ENCODE measurements at places on chromosomes 5 and 9.

GRCh38 chr5:104494083-104494482, 931.5 kb upstream of the NUDT12 start:
- DNase-seq, result no peak

DNA sequence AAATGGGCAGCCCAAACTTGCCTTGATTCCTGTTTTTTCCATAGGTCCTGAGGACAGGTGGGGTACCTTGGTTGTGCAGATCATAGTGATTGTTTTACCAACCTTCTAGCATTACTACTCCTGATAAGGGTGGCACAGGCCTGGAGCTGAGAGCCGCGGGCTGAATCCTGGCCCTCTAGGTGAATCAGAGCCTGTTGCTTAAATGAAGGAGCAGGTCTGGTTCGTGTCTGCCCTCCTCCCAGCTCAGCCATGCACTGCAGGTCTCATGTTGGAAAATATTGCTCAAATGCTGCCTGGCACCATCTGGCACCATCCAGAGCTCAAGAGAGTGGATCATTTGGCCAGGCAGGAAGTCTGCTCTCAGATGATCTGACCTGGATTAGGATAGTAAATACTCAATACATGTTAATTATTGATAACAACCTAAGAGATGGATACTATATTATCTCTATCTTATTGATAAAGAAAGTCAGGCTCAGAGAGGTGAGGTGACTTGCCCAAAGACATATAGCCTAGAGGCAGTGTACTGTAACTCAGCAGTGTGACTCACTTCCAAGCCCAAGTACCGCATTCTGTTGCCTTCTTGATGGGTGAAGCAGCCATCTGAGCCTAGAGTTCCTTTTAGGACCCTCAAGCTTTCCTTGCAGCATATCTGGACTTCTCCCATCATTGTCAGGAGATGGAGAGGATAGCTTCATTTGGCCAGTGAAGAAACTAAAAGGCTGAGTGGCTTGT, 104.3 kb upstream of the PITX1 start:
- DNase-seq, result no peak

GRCh38 chr9:13616491-13617035, 337.1 kb upstream of the MPDZ start:
- DNase-seq, result no peak

DNA sequence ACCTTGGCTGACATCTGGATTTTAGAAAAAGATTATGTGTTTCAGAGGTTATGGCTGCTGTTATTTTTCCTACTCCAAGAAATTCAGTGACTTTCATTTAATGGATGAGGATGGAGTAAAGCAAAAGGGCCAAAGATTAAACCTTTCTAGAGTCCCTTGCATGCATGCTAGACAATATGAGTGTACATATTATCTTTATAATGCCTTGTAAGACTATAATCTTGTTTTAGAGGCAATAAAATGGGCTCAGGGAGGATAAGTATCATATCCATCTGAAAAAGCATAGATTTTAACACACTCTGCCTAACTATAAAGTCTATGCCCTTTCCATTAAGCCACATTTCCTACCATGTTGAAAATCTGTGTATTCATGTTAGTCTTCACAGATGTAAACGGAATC, 199.8 kb downstream of the EDIL3 start:
- DNase-seq, result no peak

DNA sequence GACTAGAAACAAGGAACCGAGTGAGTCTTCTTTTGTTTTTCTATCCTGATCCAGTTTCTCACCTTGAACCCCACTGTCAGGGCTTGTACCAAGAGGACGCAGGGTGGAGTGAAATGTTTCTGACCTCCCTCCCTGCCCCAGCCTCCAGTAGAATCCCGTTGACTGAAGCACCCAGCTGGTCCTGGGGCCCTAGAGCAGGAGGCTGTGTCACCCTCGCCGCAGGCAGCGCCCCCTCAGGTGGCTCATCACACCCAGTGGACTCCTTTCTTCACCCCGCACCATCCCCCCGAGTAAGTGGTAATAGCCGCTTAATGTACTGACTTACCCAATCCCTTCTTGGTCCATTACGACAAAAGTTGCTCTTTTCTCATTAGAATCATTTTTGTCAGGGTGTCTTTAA, 53.8 kb downstream of the MVB12B start:
- DNase-seq, result no peak

DNA sequence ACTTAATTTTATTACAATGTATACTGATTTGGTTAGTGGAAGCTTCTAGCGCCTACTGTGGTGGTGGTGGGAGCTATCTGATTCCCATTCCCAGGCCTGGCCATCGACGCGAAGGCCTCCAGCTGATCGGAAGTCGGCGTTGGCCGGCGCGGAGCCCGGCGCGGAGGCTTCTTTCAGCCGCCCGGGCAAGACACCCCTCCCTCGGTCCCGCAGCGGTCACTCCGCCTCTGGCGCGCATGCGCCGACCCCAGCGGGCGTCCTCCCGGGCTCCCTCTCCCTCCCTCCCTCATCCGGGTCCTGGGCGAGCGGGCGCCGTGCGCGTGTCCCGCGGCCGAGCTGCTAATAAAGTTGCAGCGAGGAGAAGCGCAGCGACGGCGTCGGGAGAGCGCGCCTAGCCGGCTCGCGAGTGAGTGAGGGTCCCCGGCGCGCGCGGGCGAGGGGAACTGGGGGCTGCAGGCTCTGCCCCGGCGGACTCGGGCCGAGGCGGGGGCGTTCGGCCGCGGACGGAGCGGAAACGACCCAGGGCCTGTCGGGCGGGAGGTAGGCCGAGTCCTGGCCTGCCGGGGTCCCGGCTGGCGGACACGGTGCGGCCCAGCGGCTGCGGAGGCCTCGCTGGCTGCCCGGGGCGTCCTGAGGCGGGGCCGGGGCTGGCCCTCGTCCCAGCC, at the start of gene SMAD5:
SMAD5 (plus strand) TSS at position 289 of the 665 bp plus-strand sequence. CDS start 20,916 bp downstream, outside the sequence.
- peak; percentile 96 for DNase-seq

DNA sequence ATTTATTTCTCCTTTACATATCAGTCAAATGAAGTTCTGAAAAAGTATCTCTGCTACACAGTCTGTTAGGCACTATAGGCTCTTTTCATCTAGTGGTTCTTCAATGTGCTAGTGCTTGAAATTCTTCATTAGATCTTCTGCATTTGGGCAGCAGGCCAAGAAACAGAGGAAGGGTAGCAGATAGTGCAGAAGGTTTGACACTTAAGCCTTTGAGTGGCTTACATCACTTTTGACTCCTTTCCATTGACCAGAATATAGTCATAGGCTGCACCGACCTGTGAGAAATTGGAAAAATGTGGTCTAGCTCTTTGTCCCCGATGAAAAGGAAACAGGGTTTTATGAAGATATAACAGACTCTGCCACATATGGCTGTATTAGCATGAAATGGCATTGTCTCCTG, 459.5 kb upstream of the PTGER4 start:
- no peak for DNase-seq

DNA sequence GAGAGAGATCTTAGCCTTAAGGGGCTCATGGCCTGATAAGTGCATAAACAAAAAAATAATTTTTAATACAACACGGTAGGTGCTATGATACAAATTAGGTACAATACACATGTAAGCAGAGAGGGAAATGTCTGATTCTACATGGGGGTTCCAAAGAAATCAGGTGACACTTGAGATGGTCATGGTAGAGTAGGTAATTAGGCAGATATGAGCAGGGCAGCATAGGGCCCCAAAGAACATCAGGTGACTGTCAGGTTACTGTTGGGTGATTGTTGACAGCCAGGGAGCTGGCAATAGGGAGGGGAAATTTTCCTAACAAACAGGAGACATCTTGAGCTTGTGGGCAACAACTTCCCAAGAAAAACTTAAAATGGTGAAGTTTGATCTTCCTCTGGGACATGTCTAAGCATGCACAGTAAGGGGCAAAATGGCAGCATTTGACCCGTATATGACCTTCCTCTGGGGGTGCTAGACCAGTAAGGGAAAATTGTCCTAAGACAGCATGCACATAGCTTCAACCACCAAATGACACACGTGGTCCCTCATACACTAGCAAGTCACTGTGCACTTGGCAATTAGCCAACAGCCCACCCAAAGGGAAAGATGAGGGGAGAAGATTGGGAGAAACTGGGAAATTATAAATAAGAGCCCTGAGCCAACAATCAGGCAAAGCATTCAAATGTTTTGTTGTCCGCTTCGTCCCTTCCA, 37.3 kb upstream of the TENT4A start:
- no peak for DNase-seq

DNA sequence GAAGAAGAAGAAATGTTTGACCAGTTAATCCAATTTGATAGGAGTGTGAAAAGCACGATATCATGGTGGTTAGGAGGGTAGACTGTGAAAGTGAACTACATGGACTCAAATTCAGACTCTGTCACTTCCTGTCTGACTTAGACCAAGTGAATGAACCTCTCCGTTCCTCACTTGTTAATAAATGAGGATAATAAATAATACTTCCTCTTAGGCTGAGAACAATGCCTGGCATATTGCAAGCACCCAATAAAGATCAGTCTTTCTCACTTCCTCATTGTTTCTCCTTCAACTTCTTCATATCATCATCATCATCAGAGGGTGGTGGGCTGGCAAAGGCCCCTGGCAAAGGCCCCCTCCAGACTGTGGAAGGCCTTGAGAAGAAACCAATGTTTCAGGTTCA, 148.7 kb downstream of the CDK5RAP2 start:
- DNase-seq, result no peak

GRCh38 chr5:170411100-170411499, 21.9 kb upstream of the KCNMB1 start:
- DNase-seq, result no peak

DNA sequence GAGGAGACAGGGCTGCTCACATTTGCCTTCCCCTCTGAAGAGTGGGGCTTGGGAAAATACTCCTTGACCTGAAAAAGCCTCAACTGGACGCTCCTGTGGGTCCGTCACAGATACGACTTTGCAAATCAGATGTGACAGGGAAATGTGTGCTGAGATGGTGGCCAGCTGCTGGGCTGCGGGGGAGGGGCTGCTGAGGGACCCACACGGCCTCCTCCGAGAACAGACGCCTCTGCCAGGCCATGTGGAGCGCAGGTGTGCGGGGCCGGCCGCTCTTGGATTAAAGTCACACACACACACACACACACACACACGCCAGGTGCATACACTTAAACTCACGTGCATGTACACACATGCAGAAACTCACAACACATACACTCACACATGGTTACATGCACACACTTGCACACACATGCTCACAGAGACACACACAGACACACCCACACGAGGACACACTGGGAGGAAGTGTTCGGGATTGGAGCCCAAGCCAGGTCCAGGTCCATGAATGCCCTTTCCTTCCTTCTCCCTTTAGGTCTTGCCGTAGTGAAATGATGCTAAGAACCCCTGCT, 167.4 kb downstream of the GAPVD1 start:
- no peak for DNase-seq

- no peak for DNase-seq
Measured at GRCh38 chr9:112186695-112187094, 11.6 kb upstream of the SUSD1 start.

- DNase-seq, result no peak
Measured at GRCh38 chr9:129074106-129074505, 6.8 kb upstream of the DOLPP1 start.

GRCh38 chr5:75351139-75351926, 14.3 kb downstream of the HMGCR start:
- DNase-seq, result no peak

DNA sequence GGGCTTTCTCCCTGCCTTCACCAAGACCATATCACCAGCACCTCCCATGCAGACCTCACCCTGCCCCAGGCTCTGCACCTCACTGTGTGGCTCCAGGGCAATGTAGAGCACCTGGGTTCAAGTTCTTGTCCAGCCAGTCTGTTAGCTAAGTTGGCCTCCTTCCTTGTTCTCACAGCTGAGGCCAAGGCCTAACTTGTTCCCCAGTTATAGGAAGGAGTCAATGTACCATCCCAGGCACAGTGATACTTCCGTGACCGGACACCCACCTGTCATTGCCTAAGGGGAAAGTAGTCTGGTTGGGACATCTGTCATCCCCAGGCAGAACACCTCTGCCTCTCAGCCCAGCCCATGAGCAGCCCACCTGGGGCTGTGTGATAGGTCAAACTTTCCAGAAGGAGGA, 14.4 kb upstream of the ARAP3 start:
- no peak for DNase-seq

DNA sequence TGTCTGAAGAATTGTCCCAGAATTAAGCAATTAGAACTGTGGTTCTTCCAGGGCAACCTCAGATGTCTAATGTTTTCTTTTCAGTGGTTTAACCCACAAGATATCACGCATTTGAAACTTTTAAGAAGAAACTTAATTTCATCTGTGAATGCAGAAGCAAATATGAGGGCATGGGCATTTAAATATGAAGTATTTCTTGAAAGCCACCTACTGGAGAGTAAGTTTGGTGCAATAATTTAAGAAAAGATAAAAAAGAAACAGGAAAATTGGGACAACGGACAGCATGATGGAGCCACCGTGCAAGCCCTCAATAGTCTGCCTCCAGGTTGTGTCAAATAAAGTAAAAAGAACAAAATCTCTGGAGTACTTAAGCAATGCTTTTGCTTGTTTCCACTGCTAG, 1.2 kb upstream of the CAPSL start:
- no peak for DNase-seq

DNA sequence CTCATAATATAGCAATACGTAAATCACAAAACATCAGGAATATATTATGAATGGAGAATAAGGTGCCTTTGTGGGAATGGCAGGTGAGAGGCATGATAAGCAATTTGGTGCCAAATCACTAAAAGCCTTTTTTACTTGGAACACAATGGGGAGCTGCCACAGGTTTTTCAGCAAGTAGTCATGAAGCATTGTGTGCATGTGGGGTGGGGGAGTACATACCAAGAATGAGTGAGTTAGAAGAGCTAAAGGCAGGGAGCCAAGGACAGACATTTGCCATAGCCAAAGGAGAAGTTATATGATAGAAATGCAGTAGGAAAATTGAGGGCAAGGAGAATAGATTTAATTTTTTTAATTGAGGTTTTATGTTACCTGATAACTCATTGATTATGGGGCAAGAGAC, 445.0 kb upstream of the SMC2 start:
- DNase-seq, result no peak

Measured in caudate nucleus (tissue), 63 donors.